Glomerular endothelial cell (primary cell): ENCODE measurements at places on chromosomes 7 and 10. TPM values are rescaled to one million over a fixed set of nuclear protein-coding genes. Genes with fewer than 3 reads are reported as not detected.

DLX5 gene
- total RNA-seq: not detected in 2 replicates

KIF20B gene
- total RNA-seq: 4.2 and 6.9 TPM in 2 replicates

GRCh38 chr10:71323407-71323806 lies 4.3 kb downstream of the SLC29A3 start:
- no peak for DNase-seq

- no peak for DNase-seq
Measured at GRCh38 chr7:123725586-123726171, 23.1 kb downstream of the WASL start.

DNA sequence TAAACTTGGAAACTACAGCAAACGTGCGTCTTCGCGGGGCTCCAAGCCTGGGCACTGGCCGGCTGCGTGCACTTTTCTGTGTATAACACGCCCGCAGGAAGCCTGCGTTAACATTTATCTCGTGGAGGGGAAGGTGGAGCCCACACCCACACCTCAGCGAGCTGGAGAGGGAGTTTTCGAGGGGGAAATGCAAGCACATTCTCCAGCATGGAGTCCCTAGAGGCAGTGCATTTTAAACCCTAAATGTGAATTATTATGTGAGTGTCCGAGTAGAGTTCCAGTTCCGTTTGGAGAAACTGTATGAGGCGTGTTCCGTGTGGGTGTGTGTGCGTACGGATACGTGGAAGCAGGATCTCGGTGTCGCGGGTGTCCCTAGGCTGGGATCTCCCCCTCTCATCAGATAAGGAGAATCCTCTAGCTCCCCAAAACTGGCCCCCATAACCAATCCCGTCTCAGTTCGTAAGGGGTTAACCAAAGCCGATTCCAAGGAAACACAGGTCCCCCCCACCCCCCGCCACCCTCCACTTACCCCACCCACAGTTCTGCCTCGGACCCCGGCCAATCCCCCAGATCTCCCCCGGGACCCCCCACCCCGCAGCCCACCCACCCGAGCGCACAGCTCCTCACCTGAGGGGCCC lies 403 bp downstream of the CDK6 start:
- DNase-seq: no peak
